ENCODE measurements at places on chromosomes 3 and 15.

DNA sequence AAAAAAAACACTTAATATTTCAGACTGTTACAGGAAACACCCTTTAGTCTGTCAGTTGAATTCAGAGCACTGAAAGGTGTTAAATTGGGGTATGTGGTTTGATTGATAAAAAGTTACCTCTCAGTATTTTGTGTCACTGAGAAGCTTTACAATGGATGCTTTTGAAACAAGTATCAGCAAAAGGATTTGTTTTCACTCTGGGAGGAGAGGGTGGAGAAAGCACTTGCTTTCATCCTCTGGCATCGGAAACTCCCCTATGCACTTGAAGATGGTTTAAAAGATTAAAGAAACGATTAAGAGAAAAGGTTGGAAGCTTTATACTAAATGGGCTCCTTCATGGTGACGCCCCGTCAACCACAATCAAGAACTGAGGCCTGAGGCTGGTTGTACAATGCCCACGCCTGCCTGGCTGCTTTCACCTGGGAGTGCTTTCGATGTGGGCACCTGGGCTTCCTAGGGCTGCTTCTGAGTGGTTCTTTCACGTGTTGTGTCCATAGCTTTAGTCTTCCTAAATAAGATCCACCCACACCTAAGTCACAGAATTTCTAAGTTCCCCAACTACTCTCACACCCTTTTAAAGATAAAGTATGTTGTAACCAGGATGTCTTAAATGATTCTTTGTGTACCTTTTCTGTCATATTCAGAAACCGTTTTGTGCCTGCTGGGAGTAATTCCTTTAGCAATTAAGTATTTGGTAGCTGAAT, 17.9 kb downstream of the TMEM43 start:
- DNase-seq = no peak

GRCh38 chr15:36982430-36982829, 117.9 kb downstream of the MEIS2 start:
- DNase-seq = no peak

DNA sequence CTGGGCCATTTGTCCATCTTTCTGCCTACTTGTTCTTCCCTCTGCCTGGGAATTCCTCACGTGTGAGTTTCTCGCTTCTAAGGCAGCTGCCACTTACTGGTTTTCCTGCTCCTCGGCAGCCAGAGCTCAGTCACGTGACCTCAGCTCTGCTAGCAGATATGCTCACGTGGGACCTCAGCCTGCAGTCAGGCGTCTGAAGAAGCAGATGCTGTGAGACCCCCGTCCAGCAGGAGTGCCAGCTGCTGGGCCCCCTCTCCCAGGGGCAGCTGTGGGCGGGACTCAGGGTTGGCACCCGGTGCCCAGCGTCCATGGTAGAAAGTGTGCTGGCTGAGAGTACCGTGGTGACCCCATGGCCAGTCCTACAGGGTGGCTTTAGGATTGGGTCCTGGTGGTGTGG, 161.3 kb upstream of the TLE3 start:
- no peak for DNase-seq

DNA sequence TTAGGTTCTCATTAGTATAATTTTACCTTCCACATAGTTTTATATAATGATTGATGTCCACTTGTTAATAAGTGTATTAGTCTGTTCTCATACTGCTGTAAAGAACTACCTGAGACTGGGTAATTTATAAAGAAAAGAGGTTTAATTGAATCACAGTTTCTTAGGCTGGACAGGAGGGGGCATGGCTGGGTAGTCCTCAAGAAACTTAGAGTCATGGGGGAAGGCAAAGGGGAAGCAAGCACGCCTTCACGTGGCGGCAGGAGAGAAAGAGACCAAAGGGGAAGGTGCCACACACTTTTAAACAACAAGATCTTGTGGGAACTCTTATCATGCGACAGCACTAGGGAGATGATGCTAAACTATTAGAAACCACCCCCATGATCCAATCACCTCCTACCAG, 19.2 kb downstream of the DZIP3 start:
- DNase-seq = no peak

DNA sequence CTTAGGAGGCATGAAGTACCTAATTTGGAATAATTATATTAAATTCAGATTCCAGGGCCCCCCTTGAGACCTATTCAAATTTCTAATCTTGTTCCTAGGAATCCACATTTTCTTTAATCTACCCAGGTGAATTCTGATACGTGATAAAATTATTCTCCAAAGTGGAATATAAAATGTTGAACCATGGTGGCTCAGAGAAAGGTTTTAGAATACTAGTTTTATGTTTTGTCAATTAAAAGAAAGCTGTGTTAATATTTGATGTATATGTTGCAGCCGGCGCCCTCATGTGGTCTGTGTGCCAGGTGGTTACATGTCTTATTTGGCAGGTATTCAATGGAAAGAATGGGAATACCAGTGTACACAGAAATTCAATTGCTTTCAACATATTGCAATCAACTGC, 321.8 kb downstream of the FEZF2 start:
- DNase-seq = peak; percentile 21

DNA sequence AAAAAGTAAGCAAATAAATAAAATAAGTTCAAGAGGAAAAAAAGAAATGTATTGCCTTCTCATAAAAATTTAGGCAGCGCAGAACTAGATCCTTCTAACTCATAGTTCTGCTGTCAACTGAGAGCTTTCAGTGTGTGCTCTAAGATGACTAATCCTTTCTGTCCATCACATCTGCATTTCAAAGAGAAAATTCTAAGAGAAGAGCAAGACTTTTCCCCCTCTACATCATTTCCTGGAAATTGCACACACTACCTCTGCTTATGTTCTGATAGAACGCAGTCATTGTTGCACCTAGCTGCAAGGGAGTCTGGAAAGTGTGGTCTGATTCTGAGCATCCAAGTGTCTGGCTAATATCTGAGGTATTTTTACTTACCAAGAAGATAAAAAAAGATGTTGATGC, 39.6 kb upstream of the SLCO3A1 start:
- no peak for DNase-seq

DNA sequence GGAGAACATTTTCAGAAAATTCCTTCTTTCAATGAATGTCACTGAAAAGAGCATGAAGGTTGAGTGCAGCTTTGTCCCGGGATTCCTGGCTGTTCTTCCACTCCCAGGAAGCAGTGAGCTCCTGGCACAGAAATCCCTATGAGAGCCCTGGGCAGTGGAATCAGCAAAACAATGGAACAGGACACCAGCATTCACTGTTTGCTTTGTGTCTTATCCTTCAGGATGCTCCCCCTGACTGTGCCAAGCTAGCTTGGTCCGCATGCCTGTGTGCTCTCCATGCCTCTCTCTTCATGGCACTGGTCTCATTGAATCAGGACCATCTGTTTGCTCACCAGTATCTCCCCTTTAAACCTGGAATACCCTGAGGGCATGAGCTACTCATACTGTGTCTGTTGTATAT, 102.0 kb upstream of the GADL1 start:
- no peak for DNase-seq

GRCh38 chr15:67708500-67708899, 116.8 kb upstream of the SKOR1 start:
- DNase-seq = no peak

- DNase-seq = no peak
Measured at GRCh38 chr15:100385300-100386050, 43.7 kb upstream of the ADAMTS17 start.

- DNase-seq = no peak
Measured at GRCh38 chr3:117557464-117558090, 848.0 kb downstream of the TUSC7 start.

- DNase-seq = no peak
Measured at GRCh38 chr15:39623529-39623931, 42.7 kb downstream of the THBS1 start.

- no peak for DNase-seq
Measured at GRCh38 chr3:23385327-23385726, 182.2 kb downstream of the UBE2E2 start.

DNA sequence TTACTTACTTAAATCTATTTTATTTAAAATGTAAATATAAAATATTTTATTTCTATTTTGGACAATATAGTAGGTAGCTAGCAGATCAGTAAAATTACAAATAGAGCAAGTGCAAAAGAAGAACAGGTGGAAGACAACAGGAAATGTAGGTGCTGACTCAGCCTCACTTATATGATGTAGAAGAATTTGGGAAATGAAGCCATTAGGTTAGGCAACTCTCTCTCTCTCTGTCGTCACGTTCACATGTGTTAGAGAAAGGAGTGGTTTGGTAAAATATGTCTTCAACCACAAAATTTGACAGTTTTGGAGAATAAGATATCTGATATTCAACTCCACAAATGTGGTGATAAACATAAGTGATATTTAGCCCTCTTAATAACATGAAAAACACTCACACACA, 532.5 kb upstream of the KCNMB2 start:
- DNase-seq = no peak

- DNase-seq = no peak
Measured at GRCh38 chr3:67017211-67017610, 19.1 kb downstream of the KBTBD8 start.

Data from endothelial cell (in vitro differentiated cells).